ENCODE measurements at places on chromosomes 12 and 14. TPM values are rescaled to one million over a fixed set of nuclear protein-coding genes. Genes with fewer than 3 reads are reported as not detected.
A peak's percentile ranks its signal among the peaks of the same experiment; 100 is the strongest.

DNA sequence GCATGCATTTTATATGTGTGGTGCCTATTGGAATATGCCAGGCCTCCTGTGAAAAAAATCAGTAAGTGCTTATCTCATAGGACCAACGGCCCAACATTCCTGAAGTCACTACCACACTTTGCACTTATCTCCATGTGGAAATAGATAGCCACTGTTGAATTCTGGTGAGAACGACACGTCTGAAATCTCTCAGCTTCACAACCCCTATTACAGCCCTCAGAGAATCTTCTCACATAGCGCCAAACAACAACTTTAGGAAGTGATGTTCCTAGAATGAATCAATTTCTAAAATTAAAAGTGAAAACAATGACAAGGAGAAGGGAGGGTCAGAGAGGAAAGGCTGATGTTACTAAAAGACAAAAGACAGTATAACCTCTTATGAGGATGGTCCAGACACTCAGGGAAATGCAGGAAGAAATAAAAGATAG, 270.8 kb upstream of the BTG1 start:
- no peak for DNase-seq

GRCh38 chr12:88925454-88925853, 345.2 kb upstream of the KITLG start:
- no peak for DNase-seq

Gene KLHL33
- 0.19 TPM for total RNA-seq

DNA sequence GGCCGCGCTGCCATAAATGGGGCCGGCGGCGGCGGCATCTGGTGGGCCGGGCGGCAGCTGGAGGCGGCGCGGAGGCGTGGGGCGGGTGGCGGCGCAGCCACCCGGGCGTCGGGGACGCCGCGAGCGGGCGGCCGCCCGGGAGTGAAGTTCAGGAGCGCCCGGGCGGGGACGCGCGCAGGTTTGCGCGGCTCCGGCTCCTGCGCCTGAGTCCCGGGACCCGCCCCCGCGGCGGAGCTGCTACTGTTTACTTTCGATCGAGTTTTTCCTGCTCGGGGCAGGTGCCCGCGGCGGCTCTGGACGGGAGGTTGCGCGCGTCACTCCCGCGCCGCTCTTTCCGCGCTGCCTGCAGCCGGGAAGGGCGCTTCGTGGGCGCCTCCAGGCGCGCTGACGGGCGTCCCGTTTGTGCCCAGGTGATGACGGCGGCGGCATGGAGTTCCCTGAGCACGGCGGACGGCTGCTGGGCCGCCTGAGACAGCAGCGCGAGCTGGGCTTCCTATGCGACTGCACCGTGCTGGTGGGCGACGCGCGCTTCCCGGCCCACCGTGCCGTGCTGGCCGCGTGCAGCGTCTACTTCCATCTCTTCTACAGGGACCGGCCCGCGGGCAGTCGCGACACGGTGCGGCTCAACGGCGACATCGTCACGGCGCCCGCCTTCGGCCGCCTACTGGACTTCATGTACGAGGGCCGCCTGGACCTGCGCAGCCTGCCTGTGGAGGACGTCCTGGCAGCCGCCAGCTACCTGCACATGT, at the start of gene ZBTB42:
Gene ZBTB42 (plus strand): TSS at position 331 of the 749 bp plus-strand sequence. CDS start 97 bp downstream, at position 428.
- peak; percentile 77 for DNase-seq

- no peak for DNase-seq
These were observed 111.5 kb upstream of the BCL2L14 start for GRCh38 chr12:11959117-11959823.

GRCh38 chr12:57332646-57333312, 81.8 kb upstream of the STAC3 start:
- DNase-seq, result no peak

DNA sequence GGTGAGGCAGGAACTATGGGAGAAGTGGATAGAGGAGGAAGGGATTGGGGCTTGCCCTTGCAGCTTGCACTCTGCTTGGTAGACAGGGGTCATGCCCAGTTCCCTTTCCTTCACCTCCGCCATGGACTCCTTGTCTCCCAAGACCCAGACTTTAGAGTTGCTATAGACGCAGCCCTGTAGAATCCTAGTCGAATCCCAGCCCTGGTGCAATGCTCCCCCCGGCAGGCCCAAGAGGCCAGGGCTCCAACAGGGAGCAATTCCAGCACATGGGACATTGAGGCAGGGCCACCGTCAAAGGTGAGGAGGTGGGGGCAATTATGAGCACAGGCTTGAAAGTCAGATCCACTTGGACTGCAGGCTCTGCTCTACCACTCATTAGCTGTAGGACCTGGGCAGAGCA, 29.5 kb upstream of the BCDIN3D start:
- DNase-seq, result no peak

- DNase-seq, result no peak
These were observed 329.0 kb downstream of the C12orf75 start for GRCh38 chr12:105659355-105660075.

Gene CALM1
- total RNA-seq, result 960 TPM

DNA sequence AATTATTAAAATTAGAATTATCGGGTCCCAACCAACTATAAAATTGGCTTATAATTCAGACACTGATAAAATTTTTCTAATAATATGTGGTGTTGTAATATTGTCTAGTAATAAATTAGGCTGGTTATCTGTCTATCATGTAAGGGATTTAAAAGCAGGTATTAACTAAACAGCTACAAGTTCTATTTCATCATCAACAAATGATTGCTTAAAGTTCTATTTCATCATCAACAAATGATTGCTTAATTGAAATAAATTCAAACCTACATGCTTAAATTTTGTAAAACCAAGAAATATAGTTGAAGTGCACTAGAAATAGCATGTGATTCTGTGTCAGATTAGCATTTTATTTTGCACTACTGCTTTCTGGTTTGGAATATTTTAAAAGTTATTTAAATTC, 34.1 kb downstream of the SLCO1A2 start:
- DNase-seq, result no peak

GRCh38 chr14:55123852-55124639, 5.0 kb upstream of the LGALS3 start:
- DNase-seq, result no peak

DNA sequence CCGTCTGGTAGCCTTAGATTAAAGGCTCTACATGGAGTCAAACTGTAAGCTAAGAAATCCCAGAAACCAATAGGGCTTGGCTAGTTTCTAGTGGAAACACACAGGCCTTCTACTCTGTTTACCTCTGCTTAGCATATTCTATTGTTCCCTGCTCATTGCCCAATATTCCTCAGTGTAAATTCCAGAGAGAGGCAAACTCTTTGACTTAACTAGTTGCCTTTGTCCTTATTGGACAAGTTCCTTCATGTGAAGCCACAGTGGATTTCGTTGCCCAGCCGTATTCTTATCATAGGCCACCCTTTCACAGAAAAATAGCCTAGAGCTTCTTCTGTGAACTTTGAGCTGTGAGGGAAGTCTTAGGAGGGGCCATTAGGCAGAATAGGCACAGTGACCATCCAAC, 186.1 kb downstream of the PLCZ1 start:
- DNase-seq, result no peak

DNA sequence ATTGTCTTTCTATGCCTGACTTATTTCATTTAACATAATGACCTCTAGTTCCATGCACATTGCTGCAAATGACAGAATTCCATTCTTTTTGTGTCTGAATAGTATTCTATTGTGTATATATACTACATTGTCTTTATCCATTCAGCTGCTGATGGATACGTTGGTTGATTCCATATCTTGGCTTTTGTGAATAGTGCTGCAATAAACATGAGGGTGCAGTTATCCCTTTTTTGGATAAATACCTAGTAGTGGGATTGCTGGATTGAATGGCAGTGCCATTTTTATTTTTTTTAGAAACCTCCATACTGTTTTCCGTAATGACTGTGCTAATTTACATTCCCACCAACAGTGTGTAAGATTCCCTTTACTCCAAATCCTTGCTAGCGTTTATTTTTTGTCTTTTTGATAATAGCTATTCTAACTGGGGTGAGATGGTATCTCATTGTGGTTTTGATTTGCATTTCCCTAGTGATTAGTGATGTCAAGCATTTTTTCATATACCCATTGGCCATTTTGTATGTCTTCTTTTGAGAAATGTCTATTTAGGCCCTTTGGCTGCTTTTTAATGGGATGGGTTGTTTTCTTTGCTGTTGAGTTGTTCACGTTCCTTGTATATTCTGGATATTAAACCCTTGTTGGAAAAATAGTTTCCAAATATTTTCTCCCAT, 2.3 kb downstream of the OAS2 start:
- no peak for DNase-seq

Gene TNS2
- total RNA-seq, result 3.0 TPM

- no peak for DNase-seq
These were observed 4.4 kb downstream of the CCNB1IP1 start for GRCh38 chr14:20328705-20329104.

DNA sequence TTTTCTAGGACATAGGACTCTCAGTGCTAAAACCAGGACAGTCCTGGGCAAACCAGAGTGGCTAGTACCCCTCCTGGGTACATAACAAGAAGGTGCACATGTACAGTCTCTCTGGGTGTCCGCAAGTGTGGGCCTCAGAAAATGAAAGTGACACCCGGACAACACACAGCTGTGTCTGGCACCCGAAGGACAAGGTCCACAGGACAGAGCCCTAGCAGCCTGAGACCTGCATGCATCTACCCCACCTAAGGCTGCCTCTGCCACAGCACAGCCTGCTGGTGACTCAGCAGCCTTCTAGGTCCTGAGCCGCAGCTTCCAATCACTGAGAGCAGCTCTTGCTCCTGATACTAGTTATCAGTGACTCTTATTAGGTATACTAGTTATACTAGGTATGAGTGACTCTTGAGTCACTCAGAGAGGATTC, 784.1 kb upstream of the TBX3 start:
- no peak for DNase-seq
